ENCODE measurements at places on chromosomes 13 and 19.

DNA sequence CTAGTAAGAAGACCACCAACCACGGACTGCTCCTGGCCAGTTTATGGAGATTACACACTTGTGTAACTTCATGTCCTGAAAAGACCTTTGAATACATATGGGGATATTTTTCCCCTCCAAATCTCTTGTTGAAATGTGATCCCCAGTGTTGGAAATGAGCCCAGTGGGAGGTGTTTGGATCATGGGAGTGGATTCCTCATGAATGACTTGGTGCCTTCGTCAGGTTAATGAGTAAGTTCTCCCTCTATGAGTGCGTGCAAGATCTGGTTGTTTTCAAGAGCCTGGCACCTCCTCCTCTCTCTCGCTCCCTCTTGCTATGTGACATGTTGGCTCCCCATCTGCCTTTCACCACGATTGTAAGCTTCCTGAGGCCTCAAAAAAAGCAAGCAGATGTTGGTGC is 769.0 kb upstream of the SLITRK1 start:
- DNase-seq, result no peak

DNA sequence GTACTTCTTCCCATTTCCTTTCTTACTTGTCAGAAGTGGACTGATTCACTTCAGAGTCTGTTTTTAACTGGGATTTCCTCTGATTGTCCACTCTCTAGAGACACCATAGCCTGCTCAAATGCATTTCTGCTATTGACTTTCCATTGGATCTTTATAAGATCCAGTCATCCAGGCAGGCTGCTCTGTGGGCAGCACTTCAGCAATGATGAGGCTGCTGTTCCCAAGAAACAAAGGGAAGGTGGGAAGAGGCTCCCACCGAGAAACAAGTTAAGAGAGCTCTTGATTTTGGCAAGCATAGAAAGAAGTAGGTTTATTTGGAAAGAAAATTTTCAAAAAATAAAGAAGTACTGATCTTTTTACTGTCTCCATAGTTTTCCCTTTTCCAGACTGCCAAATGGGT is 125.8 kb upstream of the STARD13 start:
- no peak for DNase-seq

GRCh38 chr19:18809149-18809868 is 18.2 kb upstream of the COMP start:
- no peak for DNase-seq

DNA sequence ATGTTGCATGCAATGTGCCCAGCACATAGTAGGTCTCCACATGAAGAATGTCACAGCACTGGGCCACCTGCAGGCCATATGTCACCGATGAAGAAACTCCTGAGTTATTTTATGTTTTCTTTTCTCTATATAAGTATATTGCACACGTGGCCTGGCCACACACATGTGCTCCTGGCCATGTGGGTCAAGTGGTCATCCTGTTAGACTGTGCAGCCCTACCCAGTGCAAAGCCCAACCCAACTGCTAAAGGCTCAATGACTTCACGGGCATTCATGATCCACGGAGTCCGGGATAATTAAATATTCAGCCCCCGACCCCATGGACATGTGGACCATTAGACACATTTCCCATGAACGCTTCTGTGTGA is 163.2 kb downstream of the TEX29 start:
- no peak for DNase-seq

DNA sequence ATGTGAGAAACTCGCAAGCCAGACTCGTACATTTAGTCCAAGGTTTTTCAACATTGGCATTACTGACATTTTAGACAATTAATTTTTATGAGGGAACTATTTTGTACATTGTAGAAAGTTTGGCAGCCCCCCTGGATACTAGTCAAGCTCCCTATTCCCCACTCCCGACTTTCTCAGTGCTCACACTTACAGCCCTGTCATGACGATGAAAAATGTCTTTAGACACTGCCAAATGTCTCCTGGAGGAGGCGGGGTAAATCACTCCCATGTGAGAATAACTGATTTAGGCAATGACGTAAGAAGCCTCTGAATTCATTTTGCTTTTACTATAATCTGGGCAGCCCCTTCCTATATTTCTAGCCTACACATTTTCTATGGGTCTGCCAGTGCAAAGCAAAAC is 535.8 kb upstream of the KLHL1 start:
- no peak for DNase-seq

GRCh38 chr13:32426990-32427851 is 709 bp downstream of the N4BP2L1 start:
- DNase-seq, result peak; percentile 58

DNA sequence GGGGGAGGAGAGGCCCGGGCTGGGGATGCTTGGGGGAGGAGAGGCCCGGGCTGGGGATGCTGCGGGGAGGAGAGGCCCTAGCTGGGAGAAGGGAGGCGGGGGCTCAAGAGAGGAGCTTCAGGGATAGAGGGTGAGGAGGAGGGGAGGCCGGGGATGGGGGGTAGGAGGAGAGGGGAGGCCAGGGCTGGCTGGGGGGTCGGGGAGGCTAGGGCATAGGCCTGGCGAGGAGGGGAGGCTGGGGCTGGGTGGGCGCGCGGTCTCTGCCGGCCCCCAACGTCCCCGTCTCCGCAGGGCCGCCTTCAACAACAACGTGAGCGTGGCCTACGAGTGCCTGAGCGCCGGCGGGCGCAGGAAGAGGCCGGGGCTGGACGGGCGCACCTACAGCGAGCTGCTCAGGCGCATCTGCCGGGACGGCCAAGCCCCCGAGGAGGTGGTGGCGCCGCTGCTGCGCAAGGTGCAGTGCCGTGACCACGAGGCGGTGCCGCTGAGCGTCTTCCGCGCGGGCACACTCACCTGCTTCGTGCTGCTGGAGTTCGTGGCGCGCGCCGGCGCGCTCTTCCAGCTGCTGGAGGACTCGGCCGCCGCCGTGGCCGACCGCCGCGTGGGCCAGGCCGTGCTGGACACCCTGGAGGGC is 11.4 kb downstream of the TPGS1 start:
- DNase-seq, result no peak

DNA sequence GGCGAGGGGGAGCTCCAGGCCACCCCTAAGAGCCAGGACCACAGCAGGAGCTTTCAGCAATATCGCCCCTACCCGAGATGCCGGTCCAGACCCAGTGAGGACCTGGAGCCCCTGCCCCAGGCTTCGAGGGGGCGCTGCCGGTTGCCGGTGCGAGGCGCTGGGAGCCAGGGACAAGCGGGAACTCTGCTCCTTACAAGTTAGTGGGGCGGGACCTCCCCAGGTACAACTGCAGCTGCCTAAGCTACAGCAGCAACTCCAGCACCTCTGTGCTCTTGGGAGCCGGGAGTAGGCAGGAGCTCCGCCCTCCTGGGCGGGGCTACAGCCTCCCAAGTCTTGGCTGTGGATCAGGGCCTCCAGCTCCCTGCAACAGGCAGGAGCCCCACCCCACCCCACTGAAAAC is 15.2 kb upstream of the TSC22D1 start:
- no peak for DNase-seq

- no peak for DNase-seq
These were observed 190.3 kb downstream of the STK24 start for GRCh38 chr13:98386637-98387036.

DNA sequence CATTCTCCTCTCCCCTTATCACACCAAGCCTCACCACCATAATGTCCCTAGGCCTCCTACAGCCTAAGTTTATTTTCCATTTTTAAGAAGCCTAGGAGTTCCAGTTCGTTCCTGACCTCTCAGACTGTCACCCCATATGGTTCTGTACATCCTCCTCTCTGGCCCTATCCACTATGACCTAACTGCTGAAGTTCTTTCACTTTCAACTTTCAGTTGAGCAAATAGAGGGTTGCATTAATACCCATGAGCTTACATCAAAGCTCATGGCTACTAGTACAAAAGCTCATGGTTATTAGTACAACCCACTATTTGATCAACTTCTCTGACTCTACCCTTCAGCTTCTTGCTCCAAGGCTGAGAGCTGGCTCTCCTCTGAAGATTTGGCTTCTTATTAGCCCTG is 72.9 kb downstream of the FGF14 start:
- DNase-seq, result no peak

DNA sequence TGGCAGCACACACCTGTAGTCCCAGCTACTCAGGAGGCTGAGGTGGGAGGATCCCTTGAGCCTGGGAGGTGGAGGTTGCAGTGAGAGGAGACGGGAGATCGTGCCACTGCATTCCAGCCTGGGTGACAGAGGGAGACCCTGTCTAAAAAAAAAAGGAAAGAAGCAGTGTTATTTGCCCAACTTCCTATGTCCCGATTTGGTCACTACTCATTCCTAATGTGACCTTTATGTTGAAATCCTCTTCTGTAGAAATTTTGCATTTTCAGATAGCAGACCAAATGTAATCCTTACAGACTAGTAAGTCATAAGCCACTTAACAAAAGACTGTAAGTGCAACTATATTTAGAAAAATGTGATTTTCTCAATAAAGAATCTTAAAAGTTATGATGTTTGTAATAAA is 18.2 kb upstream of the STK24 start:
- DNase-seq, result no peak

DNA sequence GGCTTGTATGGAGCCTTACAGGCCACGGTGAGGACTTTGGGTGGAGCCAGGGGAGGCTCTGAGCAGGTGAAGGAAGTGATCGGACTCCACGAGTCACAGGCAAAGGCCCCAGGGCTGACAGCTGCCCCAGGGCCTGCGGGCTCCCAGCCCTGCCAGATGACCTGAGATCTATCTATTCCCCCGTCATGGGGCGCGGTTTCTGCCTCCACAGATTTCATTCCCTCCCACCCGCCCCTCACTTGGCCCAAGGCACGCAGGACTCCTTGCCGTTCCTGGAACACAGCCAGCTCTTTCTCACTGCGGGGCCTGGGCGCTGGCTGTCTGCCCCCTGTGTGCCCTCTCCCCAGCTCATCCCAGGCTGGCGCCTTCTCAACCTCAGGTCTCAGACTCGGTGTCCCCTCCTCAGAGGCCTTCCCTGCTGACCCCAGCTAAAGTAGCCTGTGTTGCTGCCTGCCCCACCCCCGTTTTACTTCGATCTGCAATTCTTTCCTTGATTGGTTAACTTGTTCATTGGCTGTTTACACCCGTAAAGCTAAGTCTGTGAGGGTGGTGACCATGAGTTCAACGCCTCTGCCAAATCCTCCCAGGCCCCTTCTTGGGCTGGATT is 13.9 kb upstream of the PAK4 start:
- DNase-seq, result no peak

DNA sequence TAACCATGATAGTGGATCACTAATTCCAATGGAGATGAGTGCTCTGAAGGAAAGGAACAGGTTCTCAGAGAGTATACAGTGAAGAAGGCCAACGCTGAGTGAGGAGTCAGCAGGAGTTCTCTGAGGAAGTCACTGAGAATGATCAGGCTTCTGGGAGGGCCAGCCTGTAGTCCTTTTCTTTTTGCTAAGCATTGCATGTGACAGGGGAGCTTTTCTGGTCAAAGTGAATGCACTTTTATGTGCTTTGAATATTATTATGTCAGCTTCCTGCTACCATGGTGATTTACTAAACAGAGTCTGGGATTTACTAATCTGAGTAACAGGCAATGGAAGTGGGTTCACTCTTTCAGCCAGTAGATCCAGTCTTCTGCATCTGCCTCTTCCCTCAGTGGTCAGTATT is 81.1 kb upstream of the SERP2 start:
- DNase-seq, result no peak

GRCh38 chr19:16627928-16628182 is 149 bp downstream of the MED26 start:
- no peak for DNase-seq

GRCh38 chr19:44611812-44612295 is 1.5 kb upstream of the IGSF23 start:
- no peak for DNase-seq

DNA sequence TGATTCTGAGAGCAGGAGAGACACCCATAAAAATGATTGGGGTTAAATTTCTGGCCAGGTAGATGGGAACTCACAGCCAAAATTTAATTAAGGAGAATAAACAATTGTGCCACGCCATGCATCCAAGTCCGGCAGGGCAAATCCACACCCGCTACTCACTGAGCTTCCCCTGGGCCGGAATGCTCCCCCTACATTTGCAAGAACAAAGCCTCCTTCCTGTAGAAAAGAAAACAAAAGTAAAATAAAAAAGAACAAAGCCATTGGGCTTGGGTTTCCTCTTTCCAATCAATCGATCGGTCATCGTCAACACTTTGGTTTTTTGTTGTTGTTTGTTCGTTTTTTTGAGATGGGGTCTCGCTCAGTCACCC is 30.2 kb upstream of the TFDP1 start:
- DNase-seq, result no peak

DNA sequence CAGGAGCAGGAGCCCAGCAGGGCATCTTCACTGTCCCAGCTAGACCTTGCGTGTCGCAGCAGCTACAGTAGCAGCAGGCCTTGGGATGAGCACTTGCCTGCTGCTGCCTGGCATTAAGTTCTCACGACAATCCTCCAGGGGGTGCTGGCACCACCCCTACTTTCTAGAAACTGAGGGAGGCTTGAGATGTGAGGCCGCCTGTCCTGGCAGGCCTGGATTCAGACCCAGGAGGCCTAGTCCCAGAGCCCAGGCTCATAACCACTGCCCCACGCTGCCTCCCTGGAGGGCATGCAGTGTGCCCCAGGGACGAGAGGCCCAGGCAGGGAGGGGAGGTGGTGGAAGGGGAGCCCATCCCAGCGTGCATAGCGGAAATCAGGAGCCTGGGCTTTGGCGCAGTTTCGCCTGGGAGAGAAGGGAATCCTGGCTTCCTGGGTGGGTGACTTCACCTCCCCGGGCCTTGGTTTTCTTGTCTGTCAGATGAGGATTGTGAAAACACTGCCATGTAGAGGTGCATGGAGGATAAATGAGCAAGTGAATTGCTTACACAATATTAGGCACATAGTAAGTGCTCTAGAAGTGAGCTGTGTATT is 26.1 kb downstream of the PPP5C start:
- DNase-seq, result no peak

GRCh38 chr19:5479958-5480357 is 24.7 kb downstream of the ZNRF4 start:
- DNase-seq, result no peak

- DNase-seq, result no peak
These were observed 126.6 kb downstream of the HS6ST3 start for GRCh38 chr13:96216543-96216942.

DNA sequence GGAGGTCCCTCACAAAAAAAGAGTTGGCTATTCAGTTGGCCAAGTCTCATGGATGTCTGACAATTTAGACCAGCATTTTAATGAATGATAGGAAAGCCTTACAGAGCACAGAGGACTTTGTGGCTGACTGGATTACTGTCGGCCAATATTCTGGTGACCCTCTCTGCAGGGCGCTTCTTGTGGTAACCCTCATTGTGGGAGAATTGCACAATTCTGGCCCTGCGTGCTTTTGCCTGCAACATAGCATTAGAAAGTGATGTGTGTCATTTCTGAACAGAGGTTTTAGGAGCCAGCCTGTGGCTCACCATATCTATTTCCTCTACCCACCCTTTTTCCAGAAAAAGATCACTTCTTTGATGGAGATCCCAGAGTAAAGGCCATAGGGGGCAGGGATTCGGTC is 71.4 kb downstream of the EFNB2 start:
- DNase-seq, result no peak

- no peak for DNase-seq
These were observed 71.3 kb downstream of the SLC7A1 start for GRCh38 chr13:29524176-29524575.

GRCh38 chr13:75705395-75705794 is 69.3 kb downstream of the LMO7 start:
- no peak for DNase-seq

Data from bone marrow (tissue), 2 donors.